ENCODE measurements at places on chromosomes 1 and 21.
A peak's percentile ranks its signal among the peaks of the same experiment; 100 is the strongest.

DNA sequence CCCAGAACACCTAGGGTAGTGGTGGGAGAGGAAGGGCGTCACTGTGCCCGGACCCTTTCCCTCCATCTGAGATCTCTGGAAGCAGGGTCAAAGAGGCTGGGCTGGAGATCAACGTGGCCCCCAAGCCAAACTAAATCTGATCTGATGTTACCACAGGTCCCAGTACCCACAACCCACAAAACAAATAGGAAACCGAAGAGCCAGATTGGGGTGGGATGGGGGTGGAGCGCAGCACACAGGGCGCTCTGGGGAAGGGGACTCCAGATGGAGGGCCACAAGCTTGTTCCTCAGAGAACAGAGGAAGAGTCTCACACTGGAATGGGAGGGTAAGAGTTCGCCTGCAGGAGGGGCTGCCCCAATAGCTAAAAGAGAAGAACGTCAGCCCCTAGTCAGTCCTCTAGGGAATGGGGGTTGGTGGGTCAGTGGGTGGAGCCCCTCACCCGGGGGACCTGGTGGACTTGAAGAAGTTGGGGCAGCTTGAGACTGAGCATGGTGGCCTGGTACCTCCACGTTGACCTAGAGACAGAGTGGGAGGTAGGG is 1.5 kb downstream of the PAQR6 start:
- DNase-seq: no peak

GRCh38 chr1:33420870-33421775 is 9.8 kb downstream of the PHC2 start:
- no peak for DNase-seq

DNA sequence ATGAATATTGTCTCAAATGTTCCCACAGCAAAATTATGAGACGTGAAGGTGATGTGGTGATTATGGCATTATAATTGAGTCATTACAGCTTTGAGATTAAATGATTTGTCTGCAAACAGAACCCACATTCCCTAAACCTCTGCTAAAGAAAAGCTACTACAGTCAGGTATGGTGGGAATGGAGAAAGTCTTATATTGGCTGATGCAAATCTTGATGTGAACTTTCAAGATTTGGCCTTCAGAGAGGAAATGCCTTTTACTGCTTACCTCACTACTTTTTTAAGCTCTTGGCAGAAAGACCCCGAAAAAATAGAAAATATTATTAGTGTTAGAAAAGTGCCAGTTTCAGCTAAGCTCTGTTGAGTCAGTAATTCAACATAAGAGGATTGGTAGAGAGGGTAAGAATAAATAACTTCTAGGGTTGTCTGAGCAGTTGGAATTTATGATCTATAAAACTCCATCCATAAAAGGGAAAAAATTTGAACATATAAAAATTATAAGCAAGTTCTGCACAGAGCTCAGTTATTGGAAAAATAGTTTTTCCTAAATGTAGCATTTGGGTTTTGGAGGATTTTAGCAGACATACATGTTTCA is 47.8 kb upstream of the RGS5 start:
- no peak for DNase-seq

- no peak for DNase-seq
Observed at GRCh38 chr1:21295002-21295401, 4.7 kb upstream of the ECE1 start.

GRCh38 chr1:37762516-37762915 is 2.4 kb downstream of the EPHA10 start:
- DNase-seq: no peak

DNA sequence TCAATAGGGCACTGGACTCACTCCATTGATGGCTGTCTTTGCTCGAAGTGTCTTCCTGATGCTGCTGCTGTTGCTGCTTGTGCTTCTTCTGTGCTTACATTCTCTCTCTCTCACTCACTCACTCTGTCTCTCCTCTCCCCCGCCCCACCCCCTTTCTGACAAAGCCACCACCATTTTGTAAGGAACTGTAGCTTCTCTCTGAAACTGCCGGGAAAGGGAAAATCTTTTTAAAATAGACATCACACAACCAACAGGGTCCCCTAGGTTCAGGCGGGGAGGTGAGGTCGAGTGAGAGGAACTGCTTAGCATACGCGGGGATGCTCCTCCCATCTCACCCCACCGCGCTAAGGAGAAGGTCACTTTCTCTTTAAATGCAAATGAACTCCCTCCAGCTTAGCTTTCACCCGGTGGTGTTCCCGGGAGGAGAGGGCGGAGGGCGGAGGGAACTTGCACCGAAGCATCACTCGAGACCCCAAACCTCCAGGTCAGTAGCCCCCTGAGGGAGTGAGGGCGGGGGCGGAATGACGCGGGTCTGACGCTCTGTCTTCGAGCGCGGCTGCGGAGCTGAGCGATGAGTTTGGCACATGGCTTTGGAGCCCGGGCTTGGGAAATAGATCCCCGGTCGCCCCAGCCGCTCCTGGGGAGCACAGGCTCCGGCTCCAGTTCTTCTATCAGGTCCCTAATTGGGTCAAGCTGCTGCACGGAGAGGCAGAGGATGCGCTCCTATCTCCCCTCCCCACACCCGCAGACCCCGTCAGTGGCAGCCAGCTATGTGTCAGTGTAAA is at the start of gene CCDC28B:
Gene CCDC28B, plus strand, starts transcription at position 370 of the 785 bp plus-strand sequence. CDS start 1,341 bp downstream, outside the sequence.
- peak; percentile 93 for DNase-seq

- DNase-seq: no peak
Observed at GRCh38 chr21:21897275-21897883, 899.2 kb downstream of the NCAM2 start.

GRCh38 chr1:113388621-113389358 is 1.5 kb upstream of the MAGI3 start:
- DNase-seq: no peak

- no peak for DNase-seq
Observed at GRCh38 chr21:45818904-45819285, 162.7 kb upstream of the COL6A1 start.

Measured in brain (organoid and tissue), 16 donors.